ENCODE measurements at places on chromosomes 12 and 14. TPM values are rescaled to one million over a fixed set of nuclear protein-coding genes. Genes with fewer than 3 reads are reported as not detected.
A peak's percentile ranks its signal among the peaks of the same experiment; 100 is the strongest.

Gene ACRBP
- 0.89 TPM for total RNA-seq

Gene CACNA1C
- 1.3 TPM for total RNA-seq

Gene TCTN2
- total RNA-seq = 12.3 TPM

Gene MGP
- total RNA-seq = 4.0 TPM

Gene C14orf39
- total RNA-seq = 0.58 TPM

Gene VRTN
- total RNA-seq = not detected

Gene CLEC9A
- total RNA-seq = not detected

GRCh38 chr12:53543539-53543938 is 36.3 kb upstream of the NPFF start:
- peak; percentile 32 for DNase-seq

- DNase-seq = no peak
These were observed 33.5 kb downstream of the SLC6A12 start for GRCh38 chr12:180445-180844.

DNA sequence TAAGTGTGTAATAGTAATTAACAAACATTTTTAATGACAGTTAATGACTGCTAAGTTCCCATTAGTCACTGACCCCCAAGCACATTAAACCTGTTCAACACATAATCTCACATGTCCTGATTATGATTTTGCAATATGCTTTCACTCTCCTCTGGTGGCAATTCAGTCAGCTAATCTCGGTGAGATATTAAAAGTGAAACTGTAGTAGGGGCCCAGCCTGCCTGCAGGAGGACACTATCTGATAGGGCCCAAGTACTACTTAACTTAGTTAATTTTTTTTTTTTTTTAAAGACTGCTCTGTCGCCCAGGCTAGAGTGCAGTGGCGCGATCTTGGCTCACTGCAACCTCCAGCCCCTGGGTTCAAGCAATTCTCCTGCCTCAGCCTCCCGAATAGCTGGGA is 48.8 kb downstream of the CIT start:
- DNase-seq = no peak

- DNase-seq = peak; percentile 64
These were observed 300.8 kb upstream of the NOS1 start for GRCh38 chr12:117662220-117662619.

DNA sequence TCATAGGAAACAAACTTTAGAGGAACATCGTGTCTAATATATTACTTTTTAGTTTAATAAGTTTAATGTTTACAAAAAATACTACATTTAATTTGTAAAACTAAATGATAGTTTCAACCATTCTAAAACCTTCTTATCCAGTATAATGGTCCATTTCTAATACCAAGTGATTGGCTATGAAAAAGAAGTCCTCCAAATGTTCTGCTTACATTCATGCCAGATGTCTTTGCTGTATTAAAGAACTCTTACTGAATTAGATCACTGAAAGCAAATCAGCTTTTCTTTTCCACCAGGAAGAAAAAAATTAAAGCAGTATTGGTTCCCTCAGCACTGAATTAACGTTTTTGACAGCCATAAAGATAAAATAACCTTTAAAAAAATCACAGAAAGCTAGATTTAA is 3.7 kb downstream of the NOVA1 start:
- DNase-seq = no peak

DNA sequence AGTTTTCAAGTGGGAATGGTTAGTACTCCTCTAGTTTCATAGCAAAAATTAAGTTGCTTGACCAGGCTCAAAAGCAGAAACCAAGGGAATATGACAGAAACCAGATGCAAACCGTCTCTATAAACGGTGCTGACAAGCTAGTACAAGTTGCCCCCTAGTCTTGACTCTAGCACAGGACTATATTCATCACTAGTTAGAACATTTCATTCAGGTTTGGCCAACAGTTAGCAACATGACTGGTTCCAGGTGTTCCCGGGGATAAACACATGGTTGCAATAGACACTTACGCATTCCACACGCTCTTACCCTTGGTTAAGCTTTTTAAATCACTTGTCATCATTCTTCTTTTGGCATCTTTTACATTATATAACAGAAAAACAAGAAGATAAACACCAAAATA is 103.6 kb downstream of the SCFD1 start:
- no peak for DNase-seq

DNA sequence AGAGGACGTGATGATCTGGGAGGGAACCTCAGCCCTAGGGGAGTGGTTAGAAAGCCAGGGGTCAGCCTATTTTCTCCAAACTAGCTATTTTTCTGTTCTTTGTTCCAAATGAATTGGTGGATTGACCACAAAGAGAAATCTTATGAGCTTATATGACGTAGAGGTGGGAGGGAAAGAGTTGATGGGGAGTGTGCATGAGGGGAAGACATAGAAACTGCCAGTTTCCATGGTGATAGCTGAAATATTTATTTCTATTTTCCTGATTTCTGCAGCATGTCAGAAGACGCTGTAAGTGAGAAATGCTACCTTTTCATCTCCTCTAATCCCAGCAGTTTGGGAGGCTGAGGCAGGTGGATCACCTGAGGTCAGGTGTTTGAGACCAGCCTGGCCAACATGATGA is 51.4 kb upstream of the CISTR start:
- no peak for DNase-seq

DNA sequence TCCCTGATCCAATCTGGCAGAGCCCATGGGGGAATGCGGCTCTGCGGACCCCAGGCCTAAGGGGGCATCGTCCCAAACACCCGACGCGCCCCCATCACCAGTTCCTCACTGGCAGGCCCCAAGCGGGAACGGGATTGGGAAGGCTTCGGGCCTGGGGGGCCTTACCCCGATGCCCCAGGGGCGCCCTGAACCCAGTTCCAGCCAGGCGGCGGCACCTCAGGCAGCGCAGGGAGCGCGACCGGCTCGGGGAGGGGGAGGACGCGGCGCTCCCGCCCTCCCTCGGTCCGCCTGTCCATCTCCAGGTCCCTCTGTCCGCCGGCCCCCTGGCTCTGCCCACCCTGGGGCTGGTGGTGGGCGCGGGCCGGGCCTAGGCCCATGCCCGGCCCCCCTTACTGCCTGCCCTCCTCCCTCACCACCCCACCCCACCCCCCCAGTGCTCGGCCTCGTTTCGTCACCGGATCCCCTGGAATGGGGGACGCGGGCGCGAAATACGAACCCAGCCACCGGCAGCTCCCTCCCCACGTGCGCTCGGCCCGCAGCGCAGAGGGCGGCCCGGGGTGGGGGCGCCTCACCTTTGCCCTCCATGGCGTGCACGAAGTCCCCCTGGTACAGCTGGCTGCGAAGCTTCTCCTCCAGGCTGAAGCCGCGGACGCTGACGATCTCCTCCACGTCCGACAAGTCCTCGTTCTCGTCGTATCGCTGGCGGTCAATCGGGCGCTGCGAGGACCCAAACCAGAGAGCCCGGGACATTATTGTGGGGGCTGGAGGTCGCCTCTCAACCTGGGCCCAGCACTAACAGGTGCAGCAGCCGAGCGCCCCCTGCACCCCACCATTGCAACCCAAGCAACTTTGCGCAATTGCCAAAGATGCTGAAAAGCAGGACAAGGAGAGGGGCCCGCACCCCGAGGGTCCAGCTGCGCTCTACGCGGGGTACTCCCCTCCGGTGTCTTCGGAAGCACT is 2.3 kb downstream of the KDM2B start:
- DNase-seq = no peak
